Endodermal cell (in vitro differentiated cells): ENCODE measurements at places on chromosomes 1 and 21. TPM values are rescaled to one million over a fixed set of nuclear protein-coding genes. Genes with fewer than 3 reads are reported as not detected.

CLCNKB gene
- 3.6 to 5.7 TPM (median 3.8 TPM) in 3 replicates for total RNA-seq

CELA2A gene
- total RNA-seq: not detected in 3 replicates

PLEKHA6 gene
- 12.2 to 47.0 TPM (median 43.3 TPM) in 3 replicates for total RNA-seq

LIPI gene
- not detected in 3 replicates for total RNA-seq

CDA gene
- 1.3 to 5.3 TPM (median 2.5 TPM) in 3 replicates for total RNA-seq

GRCh38 chr1:23799570-23800399 lies 769 bp downstream of the GALE start:
- H3K4me1 ChIP-seq: peaks cover 7% of the 10 kb centered on the region
- no peaks in the 10 kb centered on the region for H3K27me3 ChIP-seq
- peak; percentile 88 for DNase-seq
- peaks cover 18% of the 10 kb centered on the region for H3K36me3 ChIP-seq
- peak overlapping the region; percentile 81 for H3K4me3 ChIP-seq
- H3K27ac ChIP-seq: peak overlapping the region; percentile 19

GRCh38 chr1:26541816-26542711 lies 12.5 kb downstream of the RPS6KA1 start:
- H3K36me3 ChIP-seq: peaks cover 6% of the 10 kb centered on the region
- DNase-seq: peak; percentile 91

DNA sequence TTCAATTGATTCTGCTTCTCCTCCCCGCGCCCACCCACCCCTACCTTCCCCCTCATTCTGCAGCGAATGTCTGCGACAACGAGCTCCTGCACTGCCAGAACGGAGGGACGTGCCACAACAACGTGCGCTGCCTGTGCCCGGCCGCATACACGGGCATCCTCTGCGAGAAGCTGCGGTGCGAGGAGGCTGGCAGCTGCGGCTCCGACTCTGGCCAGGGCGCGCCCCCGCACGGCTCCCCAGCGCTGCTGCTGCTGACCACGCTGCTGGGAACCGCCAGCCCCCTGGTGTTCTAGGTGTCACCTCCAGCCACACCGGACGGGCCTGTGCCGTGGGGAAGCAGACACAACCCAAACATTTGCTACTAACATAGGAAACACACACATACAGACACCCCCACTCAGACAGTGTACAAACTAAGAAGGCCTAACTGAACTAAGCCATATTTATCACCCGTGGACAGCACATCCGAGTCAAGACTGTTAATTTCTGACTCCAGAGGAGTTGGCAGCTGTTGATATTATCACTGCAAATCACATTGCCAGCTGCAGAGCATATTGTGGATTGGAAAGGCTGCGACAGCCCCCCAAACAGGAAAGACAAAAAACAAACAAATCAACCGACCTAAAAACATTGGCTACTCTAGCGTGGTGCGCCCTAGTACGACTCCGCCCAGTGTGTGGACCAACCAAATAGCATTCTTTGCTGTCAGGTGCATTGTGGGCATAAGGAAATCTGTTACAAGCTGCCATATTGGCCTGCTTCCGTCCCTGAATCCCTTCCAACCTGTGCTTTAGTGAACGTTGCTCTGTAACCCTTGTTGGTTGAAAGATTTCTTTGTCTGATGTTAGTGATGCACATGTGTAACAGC lies 339.9 kb downstream of the NTNG1 start:
- no peak for DNase-seq
- no peaks in the 10 kb centered on the region for H3K4me1 ChIP-seq
- H3K4me3 ChIP-seq: no peak overlapping the region
- no peak overlapping the region for H3K27ac ChIP-seq

DNA sequence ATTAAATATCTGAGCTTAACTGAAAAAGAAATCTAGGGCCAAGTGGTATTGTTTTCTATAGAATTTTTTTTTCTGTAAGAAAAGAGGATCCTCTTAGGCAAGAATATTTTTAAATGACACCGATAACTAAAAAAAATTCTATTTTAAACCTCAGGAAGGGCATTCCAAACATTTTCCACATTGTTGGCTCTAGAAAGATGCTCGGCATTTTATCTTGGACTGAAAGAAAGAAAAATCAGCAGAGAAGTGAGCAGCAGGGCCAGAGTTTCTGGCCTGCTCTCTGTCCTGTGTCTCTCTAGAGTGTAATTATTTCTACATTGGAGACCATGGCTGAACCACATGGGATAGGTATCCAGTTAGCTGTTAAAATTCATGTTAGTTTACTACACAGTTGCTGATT lies 192.5 kb upstream of the GREM2 start:
- H3K27ac ChIP-seq: no peak overlapping the region
- DNase-seq: no peak
- H3K4me1 ChIP-seq: no peaks in the 10 kb centered on the region
- H3K4me3 ChIP-seq: no peak overlapping the region

DNA sequence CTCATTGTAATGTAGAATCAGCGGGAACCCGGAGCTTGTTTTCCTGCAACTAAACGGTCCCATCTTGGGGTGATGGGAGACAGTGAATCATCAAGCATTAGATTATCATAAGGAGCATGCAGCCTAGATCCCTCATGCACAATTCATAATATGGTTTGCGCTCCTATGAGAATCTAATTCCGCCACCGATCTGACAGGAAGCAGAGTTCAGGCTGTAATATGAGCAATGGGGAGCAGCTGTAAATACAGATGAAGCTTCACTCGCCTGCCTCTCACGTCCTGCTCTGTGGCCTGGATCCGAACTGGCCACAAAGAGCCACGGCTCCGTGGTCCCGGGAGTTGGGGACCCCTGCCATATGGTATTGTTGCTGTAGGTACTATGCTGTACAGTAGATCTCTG lies 1.6 kb downstream of the IFI44 start:
- no peak overlapping the region for H3K27ac ChIP-seq
- DNase-seq: no peak
- H3K36me3 ChIP-seq: no peaks in the 10 kb centered on the region
- H3K4me3 ChIP-seq: no peak overlapping the region

GRCh38 chr1:116832308-116832931 lies 77.3 kb upstream of the PTGFRN start:
- no peaks in the 10 kb centered on the region for H3K27me3 ChIP-seq
- H3K36me3 ChIP-seq: no peaks in the 10 kb centered on the region
- peak overlapping the region; percentile 46 for H3K4me3 ChIP-seq

GRCh38 chr21:39022863-39023693 lies 160.2 kb downstream of the PSMG1 start:
- no peaks in the 10 kb centered on the region for H3K4me1 ChIP-seq
- H3K4me3 ChIP-seq: no peak overlapping the region
- DNase-seq: peak; percentile 72
- no peak overlapping the region for H3K27ac ChIP-seq
- no peaks in the 10 kb centered on the region for H3K27me3 ChIP-seq

- H3K4me1 ChIP-seq: no peaks in the 10 kb centered on the region
- no peak overlapping the region for H3K27ac ChIP-seq
- H3K27me3 ChIP-seq: no peaks in the 10 kb centered on the region
- no peak overlapping the region for H3K4me3 ChIP-seq
Observed at GRCh38 chr1:61198554-61198953, 116.2 kb downstream of the NFIA start.

- peaks cover 12% of the 10 kb centered on the region for H3K4me1 ChIP-seq
- H3K36me3 ChIP-seq: peaks cover 13% of the 10 kb centered on the region
- H3K27me3 ChIP-seq: no peaks in the 10 kb centered on the region
- H3K27ac ChIP-seq: peak overlapping the region; percentile 86
- H3K4me3 ChIP-seq: peak overlapping the region; percentile 56
Observed at GRCh38 chr1:8438489-8438888, 120.6 kb downstream of the SLC45A1 start.
